ENCODE measurements at places on chromosomes 6 and 20.

- DNase-seq = no peak
Observed at GRCh38 chr6:78589436-78589835, 277.9 kb upstream of the IRAK1BP1 start.

GRCh38 chr20:60903325-60903971 is 348.6 kb upstream of the CDH4 start:
- DNase-seq = no peak

GRCh38 chr6:8633762-8634161 is 198.4 kb upstream of the SLC35B3 start:
- no peak for DNase-seq

GRCh38 chr6:82259389-82259788 is 11.8 kb upstream of the IBTK start:
- no peak for DNase-seq

DNA sequence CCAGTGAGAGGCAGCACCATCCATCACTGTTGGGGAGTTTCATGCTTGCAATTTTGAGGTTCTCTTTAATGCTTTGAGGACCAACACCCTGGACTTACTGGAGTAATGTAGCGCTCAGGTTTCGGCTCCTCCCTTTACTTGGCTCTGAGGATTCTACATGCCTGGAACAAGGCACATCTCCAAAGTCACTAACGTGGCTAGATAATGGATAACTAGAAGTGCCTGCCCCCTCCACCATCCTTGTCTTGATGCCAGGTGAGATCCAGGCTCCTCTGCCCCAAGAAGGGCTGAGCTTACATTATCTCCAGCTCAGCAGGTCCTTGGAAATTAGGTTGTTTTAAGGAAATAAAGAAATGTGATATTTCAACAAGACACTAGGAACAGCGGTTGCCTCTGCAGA is 75.5 kb upstream of the ZNFX1 start:
- DNase-seq = no peak

DNA sequence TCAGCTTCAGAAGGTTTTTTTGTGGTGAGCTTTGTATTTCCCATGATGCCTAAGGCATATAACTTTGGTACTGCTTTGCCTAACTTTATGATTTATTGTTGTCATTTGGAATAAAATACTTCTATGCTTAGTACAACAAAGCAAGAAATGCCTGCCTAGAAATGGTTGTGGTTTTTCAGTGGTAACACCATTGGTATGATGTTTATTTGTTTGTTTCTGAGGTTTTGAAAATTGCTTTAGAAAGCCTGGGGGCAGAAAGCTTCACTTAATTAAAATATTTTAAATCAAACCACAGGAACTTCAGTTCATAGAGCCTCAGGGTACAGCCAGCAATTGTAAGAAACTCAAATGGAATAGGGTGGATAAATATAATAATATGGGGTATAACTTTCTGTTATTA is 351.2 kb upstream of the MAP3K7 start:
- no peak for DNase-seq

GRCh38 chr20:43976547-43976946 is 61.9 kb downstream of the TOX2 start:
- no peak for DNase-seq

GRCh38 chr6:87698547-87699006 is 3.5 kb downstream of the AKIRIN2 start:
- DNase-seq = no peak

DNA sequence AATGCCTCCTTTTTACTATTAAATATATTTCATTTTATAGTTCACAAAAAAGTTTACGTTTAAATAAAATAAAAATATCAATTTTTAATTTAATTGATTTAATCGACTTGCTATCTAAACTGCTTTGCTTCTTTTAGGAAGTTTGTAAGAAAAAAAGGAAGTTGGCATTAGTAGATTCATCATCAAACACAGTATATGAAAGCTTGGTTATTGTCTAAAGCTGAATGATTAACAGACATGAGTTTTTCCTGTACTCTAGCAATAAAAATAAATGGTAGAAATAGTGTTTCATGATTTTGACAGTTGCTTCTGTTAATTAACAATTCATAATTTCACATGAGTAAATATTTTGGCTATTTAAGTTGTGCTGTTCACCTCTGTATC is 1285.5 kb upstream of the GJE1 start:
- no peak for DNase-seq

DNA sequence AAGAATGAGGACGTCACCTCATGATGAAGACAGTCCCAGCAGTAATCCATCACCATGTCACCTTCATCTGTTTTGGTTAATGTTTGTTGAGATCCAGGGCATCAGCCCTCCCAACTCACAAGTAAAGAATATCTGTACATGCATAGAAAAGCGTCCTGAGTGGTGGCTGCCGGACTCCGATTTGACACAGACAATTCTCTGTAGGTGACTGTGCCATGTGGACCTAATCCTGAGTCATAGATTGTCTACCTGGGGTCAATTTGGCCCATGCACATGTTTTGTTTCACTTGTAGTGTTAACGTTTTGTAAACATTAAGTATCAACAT is 168.4 kb upstream of the UST start:
- no peak for DNase-seq

DNA sequence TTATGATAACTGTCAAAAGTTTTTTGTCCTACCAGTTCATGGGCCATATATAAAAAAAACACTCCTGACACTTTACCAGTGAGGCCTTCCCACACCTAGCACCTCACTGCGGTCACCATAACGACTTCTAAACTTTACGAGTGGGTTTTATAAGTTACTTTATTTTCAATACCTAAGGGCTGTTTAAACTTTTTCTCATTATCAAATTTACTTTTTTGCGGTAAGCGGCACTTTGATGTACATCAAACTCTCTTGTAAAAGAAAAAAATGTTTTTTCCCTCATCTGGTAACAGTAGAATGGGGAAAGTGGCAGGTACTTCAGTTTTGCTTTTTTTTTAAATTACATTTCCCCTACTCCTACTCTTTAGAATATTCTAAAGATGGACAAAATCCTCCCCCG is 36.2 kb downstream of the FYN start:
- no peak for DNase-seq

GRCh38 chr6:6006428-6007365 is at the start of gene NRN1:
Gene NRN1 (minus strand): TSS chr6:6006925. CDS start chr6:6006749, 176 bp downstream.
- DNase-seq = no peak

DNA sequence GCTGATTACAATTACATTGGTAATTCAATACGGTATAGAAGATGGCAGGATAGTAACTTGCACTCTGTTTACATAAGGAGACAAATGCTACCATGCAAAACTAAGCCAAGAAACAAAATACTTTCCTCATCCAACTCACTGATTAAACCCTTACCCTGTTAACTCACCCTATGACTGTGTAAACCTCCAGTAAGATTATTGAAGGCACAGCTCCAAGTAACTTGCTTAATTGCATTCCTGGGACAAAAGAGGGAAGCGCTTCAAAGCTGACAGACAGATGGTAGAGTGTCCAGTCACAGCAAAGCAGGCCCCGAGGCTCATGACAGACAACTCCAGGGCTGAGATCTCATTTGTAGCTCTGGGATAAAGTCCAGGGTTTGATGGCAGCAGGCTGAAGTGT is 6.9 kb upstream of the KIF16B start:
- DNase-seq = no peak

GRCh38 chr6:159979136-159979874 is 10.4 kb downstream of the IGF2R start:
- DNase-seq = no peak

- DNase-seq = no peak
Observed at GRCh38 chr20:41371371-41371770, 4.8 kb upstream of the EMILIN3 start.

- no peak for DNase-seq
Observed at GRCh38 chr6:157230910-157231309, 92.4 kb downstream of the TMEM242 start.

GRCh38 chr20:44752099-44752931 is 6.7 kb downstream of the KCNK15 start:
- DNase-seq = no peak

DNA sequence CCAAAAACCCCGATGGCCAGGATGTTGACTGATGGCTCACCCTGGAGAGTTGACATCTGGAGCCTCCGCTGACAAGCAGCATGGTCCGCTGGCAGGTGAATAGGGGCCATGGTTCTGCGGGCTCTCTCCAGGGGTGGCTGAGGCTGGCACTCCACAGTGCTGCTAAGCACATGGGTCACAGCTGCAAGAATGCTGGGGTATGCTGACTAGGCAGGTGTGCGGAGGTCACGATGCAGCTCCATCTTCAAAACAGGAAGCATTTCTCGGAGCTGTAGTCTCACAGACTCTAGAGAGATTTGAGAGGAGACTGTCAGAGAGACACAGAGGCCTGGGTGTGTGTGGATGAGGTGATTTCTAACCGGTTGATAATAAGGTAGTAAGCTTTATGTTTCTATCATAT is 341.6 kb downstream of the NRN1 start:
- DNase-seq = no peak

GRCh38 chr6:16187176-16187575 is 51.2 kb upstream of the GMPR start:
- DNase-seq = no peak

GRCh38 chr6:167437888-167438484 is 113.1 kb downstream of the TTLL2 start:
- no peak for DNase-seq

DNA sequence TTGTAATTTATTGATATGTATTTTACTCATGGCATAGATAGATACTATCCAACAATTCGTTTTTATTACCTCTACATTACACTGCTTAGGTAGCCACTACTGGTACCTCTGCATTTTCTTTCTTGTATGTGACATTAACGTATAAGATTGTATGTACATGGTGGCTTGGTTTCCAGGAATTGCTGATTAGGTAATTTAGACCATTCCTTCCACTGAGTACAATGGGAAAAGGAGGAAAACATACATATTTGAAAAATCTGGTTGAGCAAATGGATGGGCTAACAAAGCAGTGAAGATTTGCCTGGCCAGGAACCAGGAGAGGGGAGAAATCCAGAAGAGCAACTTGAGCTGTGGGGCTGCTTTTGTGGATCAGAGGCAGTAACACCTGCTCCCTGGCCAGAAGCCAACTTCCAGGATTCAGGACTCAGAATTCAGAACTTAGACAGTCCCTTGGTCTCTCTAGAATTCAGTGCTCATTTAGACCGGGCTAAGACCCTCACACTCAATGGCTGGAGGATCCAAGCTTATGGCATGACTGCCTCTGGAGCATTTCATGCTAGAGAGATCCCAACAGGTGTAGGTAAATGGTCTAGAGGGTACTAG is 17.9 kb upstream of the MICB start:
- no peak for DNase-seq

DNA sequence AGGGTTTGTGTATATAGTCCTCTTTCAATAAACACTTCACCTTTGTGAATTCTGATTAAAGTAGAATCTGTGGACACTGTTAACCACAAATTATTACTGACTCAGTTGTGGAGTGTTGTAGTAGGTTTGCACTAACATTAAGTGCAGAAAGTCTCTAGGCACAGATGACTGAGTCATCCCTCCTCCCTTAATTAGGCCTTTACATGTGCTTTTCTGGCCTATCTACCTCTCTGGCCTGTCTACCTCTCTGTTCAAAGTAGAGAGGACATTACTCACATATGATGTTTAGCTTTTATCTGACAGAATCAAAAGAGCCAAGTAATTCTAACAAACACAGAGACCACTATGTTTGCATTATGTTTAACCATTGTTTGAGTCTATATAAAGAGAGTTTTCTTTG is 783.0 kb downstream of the TENT5A start:
- no peak for DNase-seq

DNA sequence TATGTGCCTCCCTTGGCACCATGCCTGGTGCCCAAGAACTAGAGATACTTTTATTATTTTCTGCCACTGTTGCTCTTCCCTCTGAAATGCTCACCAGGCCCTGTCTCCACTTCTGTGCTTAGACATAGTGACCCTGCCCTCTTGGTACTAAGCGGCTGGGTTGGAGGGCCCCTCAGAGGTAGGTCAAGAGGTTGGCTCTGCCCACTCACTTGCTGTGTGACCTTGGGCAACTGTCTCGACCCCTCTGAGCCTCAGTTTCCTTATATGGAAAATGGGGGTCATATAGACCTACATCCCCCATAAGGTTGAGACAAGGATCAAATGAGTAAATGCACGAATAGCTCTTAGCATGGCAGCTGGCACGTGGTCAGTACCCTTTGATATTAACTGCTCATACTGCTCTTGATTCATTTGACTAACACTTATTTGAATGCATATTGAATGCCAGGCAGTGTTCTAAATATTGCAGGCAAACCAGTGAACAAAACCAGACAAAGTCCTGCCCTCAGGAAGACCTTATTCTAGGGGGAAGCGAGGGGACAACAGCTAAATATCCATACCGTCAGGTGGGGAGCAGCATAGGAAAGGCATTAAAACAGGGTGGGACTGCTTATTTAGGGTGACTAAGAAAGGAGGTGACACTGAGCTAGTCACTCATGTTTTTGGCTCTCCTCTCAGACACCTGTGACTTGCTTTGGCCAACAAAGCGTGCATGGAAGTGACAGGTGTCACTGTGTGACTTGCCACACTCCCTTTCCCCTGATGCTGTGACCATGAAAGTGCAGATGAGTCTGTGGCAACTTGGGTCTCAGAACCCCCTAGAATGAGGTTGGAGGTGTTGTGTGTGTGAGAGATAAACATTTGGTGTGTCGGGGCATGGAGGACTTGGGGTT is 14.3 kb upstream of the SPO11 start:
- no peak for DNase-seq

DNA sequence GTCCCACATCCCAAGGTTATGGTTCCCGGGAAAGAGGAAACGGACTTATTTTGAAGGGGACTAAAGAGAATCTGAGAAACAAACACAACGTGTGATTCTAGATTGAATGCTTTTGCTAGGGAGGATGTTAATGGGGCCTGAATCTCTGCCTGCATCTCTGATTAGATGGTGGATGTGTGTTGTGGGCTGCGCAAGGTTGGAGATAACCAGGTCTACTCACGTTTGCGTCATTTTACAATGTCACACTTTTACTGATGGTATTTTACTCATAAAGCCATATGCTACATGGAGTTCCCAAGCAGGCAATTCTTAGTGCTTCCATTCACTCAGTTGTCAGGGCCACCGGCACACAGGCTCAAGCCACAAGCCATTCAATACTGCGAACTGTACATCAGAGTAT is 23.2 kb upstream of the CCR6 start:
- no peak for DNase-seq
